ENCODE measurements at places on chromosomes 16 and 17.
A peak's percentile ranks its signal among the peaks of the same experiment; 100 is the strongest.

- DNase-seq, result no peak
Measured at GRCh38 chr17:51491416-51491815, 231.1 kb downstream of the UTP18 start.

DNA sequence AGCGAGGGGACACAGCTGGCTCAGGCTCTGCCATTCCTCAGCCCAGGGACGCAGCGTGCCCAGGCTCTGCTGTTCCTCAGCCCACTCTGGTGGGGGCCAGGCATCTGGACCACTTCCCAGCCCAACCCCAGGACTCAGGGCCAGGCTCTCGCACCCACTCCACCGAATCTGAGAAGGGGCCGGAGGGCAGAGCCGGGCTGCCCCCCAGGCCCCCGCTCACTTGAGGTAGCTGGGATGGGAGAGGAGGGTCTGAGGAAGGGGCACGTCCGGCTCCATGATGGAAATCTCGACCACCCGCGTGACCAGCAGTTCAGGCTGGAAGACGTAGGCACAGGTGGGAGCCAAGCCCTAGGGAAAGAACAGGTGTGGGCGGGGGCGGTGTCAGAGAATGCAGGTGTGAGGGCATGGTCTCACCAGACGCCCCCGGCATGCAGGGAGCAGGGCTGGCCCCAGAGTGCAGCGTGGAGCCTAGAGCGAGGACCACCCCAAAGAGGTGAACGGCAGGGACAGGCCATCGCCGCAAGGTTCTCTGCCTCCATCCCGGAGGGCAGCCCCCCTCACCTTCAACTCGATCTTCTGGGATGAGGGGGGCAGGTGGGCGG lies 4.9 kb downstream of the PGAP6 start:
- no peak for DNase-seq

GRCh38 chr16:85524630-85525419 lies 88.3 kb upstream of the GSE1 start:
- no peak for DNase-seq

- DNase-seq, result peak; percentile 48
Measured at GRCh38 chr17:74852237-74853047, 7.2 kb downstream of the GRIN2C start.

GRCh38 chr17:7626956-7627249 lies 718 bp downstream of the SAT2 start:
- no peak for DNase-seq

- DNase-seq, result no peak
Measured at GRCh38 chr17:74591503-74591902, 580 bp downstream of the CD300LD start.

GRCh38 chr16:79844603-79845002 lies 244.1 kb upstream of the MAF start:
- DNase-seq, result no peak

DNA sequence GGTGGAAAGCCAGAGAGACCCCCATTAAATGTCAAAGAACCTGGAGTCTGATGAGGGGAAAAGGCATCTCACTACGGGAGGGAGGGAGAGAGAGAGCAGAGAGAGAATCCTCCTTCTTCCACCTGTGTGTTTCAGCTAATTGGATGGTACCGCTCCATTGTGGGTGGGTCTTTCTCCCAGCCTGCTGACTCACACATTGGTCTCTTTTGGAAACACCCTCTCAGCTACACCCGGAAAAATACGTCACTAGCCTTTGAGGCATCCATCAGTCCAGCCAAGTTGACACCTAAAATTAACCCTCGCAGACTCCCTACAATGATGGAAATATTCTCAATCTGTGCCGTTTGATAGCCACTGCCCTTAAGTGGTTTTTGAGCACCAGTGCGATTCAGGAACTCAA lies 100.4 kb downstream of the ELAC2 start:
- no peak for DNase-seq

GRCh38 chr17:81254955-81255717 lies 16.0 kb downstream of the NDUFAF8 start:
- no peak for DNase-seq

DNA sequence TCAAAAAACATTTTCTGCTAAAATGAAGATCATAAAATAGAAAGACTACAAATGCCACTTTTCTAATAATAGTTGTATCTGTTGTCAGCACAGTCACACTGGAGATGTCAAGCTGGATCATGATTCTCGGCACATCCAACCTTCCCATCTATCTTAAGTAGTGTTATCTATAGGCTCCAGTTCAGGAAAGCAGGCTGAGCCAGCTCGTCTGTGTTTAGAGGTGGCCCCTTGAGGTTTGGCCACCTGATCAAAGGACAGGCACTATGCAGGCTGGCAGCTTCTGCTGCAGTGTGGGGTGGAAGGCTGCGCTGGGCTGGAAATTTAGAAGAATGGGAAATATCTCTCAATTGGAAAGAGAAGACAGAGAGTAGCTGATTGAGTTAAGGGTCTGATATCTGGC lies 32.4 kb downstream of the SMYD4 start:
- DNase-seq, result no peak

DNA sequence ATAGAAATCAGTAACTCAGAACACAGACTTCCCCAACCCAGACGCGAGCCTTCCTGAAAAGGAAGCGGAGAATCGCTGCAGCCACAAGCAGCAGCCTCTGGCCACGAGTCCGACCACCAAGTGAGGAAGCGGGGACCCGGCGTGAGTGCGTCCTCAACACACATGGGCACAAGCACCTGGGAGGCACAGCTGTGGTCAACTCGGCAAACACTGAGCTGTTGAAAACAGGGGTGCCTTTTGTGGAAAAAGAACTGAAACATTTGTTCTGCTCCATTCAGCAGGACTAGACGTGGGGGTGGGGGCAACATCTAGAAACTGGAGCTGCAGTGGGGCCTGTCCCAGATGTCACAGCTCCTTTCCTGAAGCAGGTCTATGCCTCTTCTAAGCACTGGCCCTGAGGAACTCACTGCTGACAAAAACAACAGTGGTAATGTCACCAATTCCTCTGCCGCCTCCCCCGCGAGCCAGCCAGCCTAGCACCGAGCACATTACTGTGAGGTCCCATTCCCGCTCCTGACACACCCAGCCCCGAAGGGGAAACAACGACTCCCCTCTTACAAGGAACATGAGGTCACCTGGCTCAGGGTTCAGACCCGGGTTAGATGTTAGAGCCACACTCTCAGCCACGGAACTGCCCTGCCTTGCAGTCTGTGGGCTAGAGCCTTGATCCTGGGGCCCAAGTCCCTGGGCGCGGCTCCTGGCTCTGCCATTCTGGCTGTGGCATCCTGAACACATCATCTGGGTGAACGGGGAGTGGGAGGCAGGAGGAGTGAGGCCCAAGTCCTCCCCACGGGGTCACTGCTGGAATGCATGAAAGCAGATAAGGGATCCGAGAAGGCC lies 29.0 kb downstream of the KDM8 start:
- DNase-seq, result no peak

GRCh38 chr17:82956146-82956725 lies 116.4 kb upstream of the ZNF750 start:
- DNase-seq, result no peak

DNA sequence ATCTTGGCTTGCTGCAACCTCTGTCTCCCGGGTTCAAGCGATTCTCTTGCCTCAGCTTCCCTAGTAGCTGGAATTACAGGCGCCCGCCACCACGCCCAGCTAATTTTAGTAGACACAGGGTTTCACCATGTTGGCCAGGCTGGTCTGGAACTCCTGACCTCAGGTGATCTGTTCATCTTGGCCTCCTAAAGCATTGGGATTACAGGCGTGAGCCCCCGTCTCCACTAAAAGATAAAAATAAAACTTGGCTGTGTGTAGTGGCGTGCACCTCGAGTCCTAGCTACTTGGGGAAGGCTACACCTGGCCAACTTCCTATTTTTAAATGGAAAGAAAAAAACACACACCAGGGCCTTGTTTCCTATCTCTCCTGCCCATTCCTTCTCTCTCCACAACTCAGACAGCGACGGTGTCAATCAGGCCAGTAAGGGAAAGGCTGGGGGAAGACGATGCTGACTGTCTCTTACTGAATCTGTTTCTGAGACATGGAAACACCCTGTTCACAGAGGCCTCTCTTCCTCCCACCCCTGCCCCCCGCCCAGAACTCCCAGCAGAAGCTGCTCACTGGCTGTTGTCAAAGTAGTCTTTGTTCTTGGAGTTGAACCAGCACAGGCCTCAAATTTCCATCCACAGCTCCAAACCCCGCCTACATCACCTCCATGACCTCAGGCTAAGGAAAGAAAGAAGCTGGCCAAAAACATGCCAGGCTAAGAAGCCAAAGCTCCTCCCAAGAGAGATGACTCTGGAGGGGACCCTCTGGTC lies 96.6 kb downstream of the NXN start:
- no peak for DNase-seq

- no peak for DNase-seq
Measured at GRCh38 chr16:79009896-79010295, 590.6 kb downstream of the MAF start.

GRCh38 chr17:62724398-62725146 lies 83.5 kb downstream of the MARCHF10 start:
- peak; percentile 47 for DNase-seq

GRCh38 chr16:86680162-86680561 lies 101.8 kb downstream of the FOXL1 start:
- no peak for DNase-seq

DNA sequence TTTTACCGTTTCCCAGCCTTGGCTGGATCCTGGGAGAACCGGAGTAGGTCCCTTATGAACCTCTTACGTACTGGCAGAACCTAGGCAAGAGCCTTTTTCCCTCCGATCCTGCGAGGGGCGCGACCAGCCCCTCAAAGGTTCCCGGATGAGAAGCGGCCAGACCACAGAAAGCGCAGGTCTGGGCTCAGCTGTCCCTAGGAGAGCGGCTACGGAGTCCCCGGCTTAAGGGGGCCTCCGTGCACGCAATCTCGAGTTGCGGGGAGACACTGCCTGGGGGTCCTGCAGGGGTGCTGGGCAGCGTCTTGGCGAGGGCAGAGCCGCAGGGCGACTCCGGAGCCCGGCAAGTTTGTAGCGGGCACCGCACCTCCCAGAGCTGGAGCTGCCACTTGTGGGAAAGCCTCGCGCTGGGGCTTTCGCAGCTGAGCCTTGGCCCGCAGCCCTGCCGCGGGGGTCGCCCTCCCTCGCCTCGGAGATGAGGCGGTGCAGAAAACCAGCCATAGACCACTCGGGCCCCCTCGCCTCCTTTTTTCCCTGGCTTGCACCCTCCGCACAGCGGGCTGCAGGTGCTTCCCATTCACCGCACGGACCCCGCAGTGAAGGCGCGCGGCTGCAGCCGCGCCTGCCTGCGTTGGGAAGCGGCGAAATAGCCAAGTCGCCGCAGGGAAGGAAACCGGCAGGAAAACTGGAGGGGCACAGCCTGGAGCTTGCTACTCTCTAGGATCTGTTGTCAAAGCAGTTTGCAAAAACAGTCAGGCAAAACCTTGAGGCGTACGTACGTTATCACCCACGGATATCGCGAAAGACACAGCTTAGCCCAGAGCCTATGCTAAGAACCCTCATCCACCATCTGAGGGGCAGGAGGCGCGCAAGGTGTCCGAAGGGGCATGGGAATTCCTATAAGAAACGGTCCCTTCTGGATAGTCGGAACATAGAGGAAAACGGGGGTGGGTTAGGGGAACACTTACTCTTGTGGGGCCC lies 834 bp downstream of the CDH8 start:
- no peak for DNase-seq

DNA sequence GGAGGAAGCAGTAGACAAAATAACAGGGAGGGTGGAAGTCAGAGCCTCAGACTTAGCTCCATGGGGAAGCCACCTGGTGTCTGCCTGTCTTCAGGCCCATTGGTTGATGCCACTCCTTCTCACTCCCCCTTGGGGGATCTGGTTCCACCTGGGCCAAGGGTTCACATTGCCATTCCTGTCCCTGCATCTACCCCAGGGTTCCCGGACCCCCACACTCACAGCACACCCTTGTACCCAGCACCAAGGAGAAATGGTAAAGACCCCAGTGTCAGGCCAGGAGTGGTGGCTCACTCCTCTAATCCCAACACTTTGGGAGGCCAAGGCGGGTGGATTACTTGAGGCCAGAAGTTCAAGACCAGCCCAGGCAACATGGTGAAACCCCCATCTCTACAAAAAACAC lies 1.0 kb upstream of the CA7 start:
- DNase-seq, result no peak

GRCh38 chr17:3910420-3911270 lies 5.6 kb downstream of the P2RX1 start:
- no peak for DNase-seq

Measured in activated T-helper 1 cell treated with Interleukin-2 at 50 U/mL for 16 hours (primary cell).